ENCODE measurements at places on chromosomes 7 and 10.

DNA sequence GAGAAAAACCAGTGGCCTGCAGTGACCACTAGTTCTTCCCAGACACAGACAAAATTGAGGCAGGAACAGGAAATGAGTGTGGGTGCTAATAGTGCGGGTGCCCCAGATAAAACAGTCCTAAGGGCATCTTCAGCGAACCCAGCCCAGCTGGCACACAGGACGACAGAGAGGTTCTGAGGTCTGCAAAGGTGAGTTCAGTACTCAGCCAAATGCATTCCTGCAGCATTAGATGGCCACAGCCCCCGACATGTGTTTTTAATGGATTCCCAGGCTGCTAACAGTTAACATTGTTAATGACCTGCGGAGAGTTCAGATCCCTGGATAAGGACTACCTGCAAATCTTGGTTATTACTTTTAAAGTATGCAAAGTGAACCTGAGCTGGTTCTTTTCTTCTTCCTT lies 196.0 kb downstream of the HIBADH start:
- no peak for DNase-seq

GRCh38 chr10:126479280-126479895 lies 91.1 kb upstream of the ADAM12 start:
- no peak for DNase-seq

DNA sequence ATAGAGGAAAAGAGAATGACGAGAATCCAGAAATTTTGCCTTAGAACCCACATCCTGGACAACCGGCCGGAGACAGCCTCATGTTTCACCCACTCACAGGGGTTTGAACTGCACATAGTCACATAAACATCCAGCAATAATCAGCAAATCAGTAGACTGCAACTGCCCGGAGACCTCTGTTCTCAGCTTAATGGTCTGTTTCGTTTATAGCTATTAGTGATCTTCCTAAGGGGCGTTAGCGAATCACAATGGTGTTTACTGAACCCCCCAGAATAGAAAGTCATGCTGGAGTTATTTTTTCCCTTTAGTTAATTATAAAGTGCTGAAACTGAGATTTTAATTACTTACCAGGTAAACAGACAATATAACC lies 98.4 kb downstream of the SFMBT2 start:
- DNase-seq = no peak

DNA sequence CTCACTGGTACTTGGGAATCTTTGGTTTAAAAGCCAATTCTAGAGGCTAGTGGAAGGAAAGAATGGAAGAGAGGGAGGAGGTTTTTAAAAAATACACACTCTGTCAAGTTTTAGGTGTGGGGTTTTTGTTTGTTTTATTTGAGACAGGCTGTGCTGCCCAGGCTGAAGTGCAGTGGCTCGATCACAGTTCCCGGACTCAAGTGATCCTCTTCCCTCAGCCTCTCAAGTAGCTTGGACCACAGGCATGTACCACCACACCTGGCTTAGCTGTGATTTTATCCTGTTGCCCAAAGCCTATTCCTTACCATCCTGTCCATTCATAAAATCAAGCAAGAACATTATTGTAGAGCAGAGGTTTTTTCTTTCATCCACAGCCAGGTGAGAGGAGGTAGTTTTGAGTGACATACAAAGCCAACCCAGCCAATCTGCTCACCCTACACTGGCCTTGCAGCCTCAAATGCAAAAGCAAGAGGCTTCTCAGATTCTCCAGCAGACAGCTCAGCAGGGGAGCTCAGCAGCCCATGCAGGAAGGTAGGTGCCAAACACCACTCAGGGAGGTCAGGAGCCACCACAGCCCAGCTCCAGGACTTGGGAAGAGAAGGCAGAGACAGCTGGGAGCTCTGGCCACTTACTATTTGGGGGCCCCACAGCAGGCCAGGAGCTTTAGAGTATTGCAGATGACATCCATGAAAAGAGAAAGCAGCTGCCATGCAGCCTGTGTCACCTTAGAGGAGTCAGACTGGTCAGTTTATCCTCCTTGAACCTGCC lies 65.8 kb downstream of the TMEM209 start:
- no peak for DNase-seq

DNA sequence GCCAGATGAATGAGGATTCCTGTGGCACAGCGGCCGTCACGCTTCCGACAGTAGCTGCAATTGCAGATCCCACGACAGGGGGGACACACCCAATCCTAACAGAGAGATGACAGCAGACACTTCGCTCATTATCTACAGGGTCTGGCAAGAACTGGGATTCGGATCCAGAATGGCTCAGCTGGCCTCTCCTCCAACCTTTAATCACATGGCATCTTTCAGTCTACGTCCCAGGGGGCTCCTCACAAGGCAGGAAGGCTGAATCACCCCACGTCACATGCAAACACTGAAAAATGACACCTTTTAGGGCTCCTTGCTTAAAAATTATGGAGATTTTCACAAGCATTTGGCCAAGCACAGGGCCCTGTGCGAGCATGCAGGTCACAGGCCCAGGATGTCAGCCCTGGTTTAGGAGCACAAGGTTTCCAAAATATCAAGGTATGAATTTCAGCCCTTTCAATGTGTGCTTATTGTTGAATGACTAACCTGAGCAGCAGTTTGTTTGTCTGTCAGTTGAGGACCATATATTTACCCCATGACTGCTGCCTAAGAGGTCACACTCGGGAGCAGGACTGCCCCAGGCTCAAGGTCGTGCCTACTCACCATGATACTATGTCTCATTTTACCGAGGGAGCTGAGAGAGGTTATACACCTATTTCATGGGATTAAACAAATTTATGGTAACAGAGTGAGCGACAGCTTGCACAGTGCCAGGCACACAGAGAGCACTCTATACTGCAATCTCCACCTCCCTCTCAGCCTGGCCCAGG lies 42.5 kb downstream of the CDCA7L start:
- DNase-seq = no peak

GRCh38 chr10:17647326-17647725 lies 3.4 kb downstream of the STAM start:
- DNase-seq = no peak

DNA sequence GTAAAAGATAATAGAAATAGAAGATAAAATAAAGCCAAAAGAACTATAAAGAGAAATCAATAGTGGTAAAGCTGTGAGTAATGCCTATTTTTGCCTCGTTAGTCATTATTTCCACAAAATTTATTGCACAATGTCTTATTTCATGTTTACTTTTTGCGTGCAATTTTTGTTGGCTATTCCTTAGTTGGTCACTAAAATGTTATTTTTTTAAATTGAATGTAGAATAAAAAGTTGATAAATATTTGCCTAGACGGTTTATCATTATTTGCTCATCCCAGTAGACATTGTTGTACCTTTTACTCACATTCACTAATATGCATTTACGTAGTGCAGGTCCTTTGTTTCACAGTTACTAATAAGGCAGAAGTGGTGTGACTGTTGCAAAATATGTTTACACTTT lies 227.8 kb upstream of the BMPER start:
- DNase-seq = no peak

GRCh38 chr7:157464111-157464970 lies 127.5 kb downstream of the DNAJB6 start:
- no peak for DNase-seq

GRCh38 chr10:13395540-13395939 lies 47.4 kb upstream of the SEPHS1 start:
- DNase-seq = no peak

GRCh38 chr10:35606430-35606829 lies 1.3 kb downstream of the GJD4 start:
- DNase-seq = no peak

Data from stimulated activated CD4-positive, alpha-beta T cell treated with anti-CD3 and anti-CD28 coated beads, Interleukin-4, amount 100 ng/mL, for 24 hours (primary cell).